Right atrium auricular region (tissue), 2 donors: ENCODE measurements at places on chromosomes 4 and X.

DNA sequence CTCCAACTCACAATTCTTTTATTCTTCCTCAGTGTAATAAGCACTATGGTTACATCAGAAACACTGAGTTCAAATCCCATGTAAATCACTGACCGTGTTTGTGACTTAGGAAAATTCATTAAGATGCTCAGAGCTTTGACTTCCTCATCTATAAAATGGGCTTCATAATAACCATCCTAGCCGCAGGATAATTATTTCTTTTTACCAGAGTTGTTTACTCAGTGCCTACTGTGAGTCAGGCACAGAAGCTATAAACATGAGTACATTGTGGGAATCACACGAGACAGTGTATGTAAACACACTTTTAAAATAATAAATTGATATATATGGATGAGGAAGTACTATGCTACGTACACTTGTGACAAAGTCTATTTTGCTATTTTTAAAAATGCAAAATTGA, 296.3 kb upstream of the TENM3 start:
- H3K27ac ChIP-seq = no peak overlapping the region
- no peaks in the 10 kb centered on the region for H3K36me3 ChIP-seq
- no peaks in the 10 kb centered on the region for H3K27me3 ChIP-seq
- no peaks in the 10 kb centered on the region for H3K4me1 ChIP-seq
- no peak overlapping the region for H3K4me3 ChIP-seq

DNA sequence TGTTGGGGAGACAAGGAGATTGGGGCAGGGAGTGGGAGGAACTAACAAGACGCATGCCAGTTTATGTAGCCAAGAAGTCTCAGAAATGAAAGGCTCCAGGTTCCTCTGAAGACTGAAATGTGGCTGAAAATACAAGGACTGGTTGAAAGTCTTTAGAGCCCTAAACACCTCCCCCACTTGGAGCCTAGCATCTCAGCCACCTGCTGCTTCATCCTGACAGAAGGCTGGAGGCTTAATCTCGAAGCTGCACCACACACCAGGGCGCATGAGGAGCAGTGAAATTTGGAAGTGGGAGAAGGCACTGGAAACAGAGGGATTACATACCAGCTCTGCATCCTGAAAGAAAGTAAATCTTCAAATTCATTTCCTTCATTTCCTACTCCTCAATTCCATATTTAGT, 160.7 kb upstream of the FTHL17 start:
- no peak for DNase-seq
- no peak overlapping the region for H3K4me3 ChIP-seq
- H3K27ac ChIP-seq = no peak overlapping the region

- no peaks in the 10 kb centered on the region for H3K36me3 ChIP-seq
- H3K27ac ChIP-seq = no peak overlapping the region
- H3K4me3 ChIP-seq = no peak overlapping the region
- no peaks in the 10 kb centered on the region for H3K27me3 ChIP-seq
Observed at GRCh38 chrX:148867596-148867995, 367.2 kb downstream of the AFF2 start.

- no peaks in the 10 kb centered on the region for H3K36me3 ChIP-seq
- no peak overlapping the region for H3K4me3 ChIP-seq
- no peaks in the 10 kb centered on the region for H3K4me1 ChIP-seq
- H3K27ac ChIP-seq = no peak overlapping the region
- H3K27me3 ChIP-seq = no peaks in the 10 kb centered on the region
Observed at GRCh38 chrX:6184900-6185515, 43.7 kb downstream of the NLGN4X start.

GRCh38 chr4:78645853-78646757, 94.5 kb downstream of the ANXA3 start:
- no peaks in the 10 kb centered on the region for H3K36me3 ChIP-seq
- peak; percentile 92 for DNase-seq
- H3K27ac ChIP-seq = peak overlapping the region; percentile 80
- no peaks in the 10 kb centered on the region for H3K27me3 ChIP-seq
- H3K4me1 ChIP-seq = no peaks in the 10 kb centered on the region
- no peak overlapping the region for H3K4me3 ChIP-seq

DNA sequence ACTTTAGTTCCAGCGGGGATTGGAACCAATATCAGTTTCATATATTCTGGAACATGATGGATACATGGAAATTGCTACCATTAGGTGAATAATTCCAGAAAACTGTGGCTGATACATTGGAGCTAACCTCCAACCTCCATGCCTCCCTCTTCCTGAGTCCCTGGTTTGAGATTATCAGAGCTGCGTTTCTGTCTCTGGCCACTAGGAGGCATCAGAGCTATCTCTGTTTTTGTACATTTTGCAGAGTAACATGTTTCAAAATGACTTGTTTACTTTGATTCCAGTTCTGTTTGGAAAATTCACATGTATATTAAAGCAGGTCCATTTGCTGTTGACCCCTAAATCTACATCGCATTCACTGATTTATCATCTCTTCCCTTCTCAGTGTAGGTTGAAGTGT, 2.4 kb upstream of the RAB40AL start:
- no peaks in the 10 kb centered on the region for H3K27me3 ChIP-seq
- no peak for DNase-seq
- no peaks in the 10 kb centered on the region for H3K36me3 ChIP-seq

DNA sequence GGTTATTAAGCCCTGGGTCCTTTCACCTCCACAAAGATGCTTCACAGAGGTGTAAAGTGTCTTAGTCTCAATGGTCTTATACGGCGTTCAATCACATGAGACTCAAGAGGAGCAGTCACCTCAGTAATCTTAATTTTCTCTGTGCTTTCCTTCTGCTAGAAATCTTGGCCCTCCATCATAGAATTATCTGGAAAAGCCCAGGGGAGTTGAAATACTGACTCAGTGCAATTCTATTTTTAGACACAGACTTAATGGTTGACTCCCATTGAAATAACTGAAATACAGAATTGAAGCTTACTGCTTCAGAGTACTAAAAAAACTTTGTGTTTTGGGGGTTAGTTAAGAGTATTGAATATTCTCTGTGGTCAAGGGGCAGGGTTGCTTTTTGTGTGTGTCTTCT, 94.5 kb upstream of the IL15 start:
- H3K4me1 ChIP-seq = peaks cover 5% of the 10 kb centered on the region
- H3K27ac ChIP-seq = no peak overlapping the region
- H3K36me3 ChIP-seq = no peaks in the 10 kb centered on the region
- H3K27me3 ChIP-seq = no peaks in the 10 kb centered on the region

DNA sequence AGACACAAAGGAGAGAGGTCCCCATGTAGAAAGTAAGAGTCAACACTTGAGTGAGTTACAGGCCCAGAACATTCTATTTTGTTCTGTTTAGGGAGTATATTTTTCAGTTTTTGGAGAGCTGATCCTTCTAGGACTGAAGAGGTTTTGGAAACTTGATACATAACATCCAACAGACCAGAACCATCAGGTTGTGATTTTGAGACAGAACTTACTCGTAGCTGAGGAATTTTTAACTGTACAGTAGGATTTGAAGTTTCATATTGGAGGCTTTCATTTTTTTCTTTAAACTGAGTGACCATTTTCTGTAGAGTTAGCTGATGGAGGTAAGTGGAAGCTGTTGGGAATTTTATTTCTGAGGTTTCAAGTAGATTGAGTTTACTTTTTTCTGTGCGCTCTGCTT, 73.3 kb downstream of the NCAPG start:
- no peak overlapping the region for H3K27ac ChIP-seq
- no peaks in the 10 kb centered on the region for H3K27me3 ChIP-seq
- no peaks in the 10 kb centered on the region for H3K36me3 ChIP-seq
- H3K4me1 ChIP-seq = no peaks in the 10 kb centered on the region
- DNase-seq = no peak
- H3K4me3 ChIP-seq = no peak overlapping the region

DNA sequence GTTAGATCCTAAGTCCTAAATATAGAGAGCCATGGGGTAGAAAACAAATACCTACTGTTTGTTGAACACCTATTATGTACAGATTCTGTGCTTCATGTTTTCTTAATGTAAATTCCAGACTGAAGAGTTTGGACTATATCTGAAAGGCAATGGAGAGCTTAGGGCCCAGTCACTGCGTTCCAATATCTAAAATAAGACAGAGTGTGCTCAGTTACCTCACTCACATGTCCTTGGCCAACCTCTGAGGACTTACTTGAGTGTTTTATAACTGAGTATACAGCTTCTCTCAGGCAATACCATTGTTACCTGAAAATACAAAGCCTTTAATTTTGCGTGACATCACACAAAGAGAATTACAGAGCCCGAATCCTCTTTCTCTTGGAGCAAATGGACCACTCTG, 53.2 kb downstream of the GRIA3 start:
- no peaks in the 10 kb centered on the region for H3K27me3 ChIP-seq
- DNase-seq = no peak
- H3K4me1 ChIP-seq = no peaks in the 10 kb centered on the region
- no peak overlapping the region for H3K4me3 ChIP-seq
- H3K36me3 ChIP-seq = no peaks in the 10 kb centered on the region

DNA sequence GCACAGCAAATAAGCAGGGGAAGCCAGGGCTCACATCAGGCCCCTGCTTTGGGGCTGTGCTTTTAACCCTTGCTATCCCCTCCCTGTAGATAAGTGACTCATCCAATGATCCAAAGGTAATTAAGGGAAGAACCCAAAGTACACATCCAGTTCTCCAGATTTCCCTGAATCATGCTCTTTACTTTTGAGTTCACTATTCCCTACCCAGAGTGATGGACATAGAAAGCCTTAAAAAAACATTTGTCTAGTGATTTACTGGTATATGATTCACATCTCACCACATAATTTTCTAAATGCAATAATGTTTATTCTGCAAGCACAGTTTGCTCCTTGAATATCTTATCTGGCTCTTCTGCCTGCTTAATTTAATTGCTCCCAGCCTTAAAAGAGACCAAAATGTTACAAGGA, 136.2 kb downstream of the PPP3CA start:
- H3K36me3 ChIP-seq = no peaks in the 10 kb centered on the region
- no peaks in the 10 kb centered on the region for H3K27me3 ChIP-seq
- no peaks in the 10 kb centered on the region for H3K4me1 ChIP-seq
- no peak for DNase-seq
- H3K4me3 ChIP-seq = no peak overlapping the region

- no peak for DNase-seq
- no peaks in the 10 kb centered on the region for H3K27me3 ChIP-seq
- H3K27ac ChIP-seq = no peak overlapping the region
- no peaks in the 10 kb centered on the region for H3K36me3 ChIP-seq
- peaks cover 18% of the 10 kb centered on the region for H3K4me1 ChIP-seq
Observed at GRCh38 chr4:120070196-120070595, 3.5 kb upstream of the MAD2L1 start.
